ENCODE measurements at places on chromosomes 6 and 20.

GRCh38 chr20:4828830-4829513, 107.3 kb downstream of the PRND start:
- peak; percentile 89 for DNase-seq

DNA sequence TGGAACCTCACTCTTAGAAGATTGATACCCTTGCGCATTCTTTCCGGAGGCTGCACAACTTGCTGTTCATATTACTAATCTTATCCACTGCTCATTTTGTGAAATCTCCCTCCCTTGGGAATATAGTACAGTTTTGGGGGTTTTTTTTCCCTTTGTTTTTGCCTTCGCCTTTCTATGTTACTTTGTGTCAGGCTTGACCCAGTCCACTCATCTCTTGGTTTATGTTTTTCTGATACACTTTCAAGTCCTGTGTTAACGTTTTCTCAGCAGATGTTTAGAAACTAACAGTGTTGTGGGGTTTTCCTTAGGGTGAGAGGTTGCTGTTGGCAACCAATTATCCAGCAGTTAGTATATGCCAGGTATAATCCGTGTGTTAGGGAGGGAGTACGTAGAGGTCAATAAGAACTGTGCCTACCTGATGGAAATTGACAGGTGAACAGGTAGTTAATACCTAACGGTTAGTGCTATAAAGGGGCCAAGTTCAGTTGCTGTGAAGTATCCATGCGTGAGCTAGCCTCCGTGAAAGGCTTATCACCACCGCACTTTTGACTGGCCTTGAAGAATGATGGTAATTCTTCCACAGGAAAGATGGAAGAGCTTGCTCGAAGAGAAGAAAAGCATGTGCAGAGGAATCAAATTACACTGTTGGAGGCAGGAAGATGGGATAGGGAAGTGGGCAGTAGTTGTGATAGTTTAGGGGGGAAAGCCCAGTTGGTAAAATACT, 1.4 kb downstream of the NFYA start:
- peak; percentile 52 for DNase-seq

DNA sequence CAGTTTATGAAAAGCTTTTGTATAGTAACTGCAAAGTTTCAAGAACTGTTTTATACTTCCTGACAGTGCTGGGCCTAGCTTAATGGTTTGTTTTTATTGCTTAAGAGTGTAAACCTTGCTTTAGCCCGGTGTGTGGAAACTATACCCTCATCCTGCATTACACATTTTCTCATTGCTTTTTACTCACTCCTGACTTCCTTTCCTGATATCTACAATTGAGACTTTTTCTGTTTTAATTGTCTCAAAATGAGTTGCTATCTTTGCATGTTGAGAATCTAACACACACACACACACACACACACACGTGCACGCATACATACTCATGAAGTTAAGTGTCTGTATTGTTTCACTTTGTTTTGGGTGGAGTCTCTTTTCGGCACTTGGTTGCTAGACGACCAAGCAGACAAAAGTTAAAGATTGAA, 16.7 kb downstream of the BMP2 start:
- peak; percentile 57 for DNase-seq

DNA sequence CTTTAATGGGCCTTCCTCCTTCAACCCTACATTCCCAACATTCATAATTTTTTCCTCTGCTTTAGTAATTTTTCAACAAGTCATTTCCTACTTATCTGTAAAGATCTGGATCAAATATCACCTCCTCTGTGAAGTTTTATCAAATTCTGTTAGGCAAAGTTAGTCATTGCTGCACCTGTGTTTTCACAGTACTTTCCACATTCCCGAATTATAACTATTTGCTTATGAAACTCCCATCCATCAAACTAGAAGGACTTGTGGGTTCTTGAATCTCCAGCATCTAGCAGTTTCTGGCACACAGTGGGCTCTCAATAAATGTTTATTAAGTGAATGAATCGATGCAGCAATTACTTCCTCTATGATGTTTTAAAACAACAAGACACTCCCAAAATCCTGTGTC, 257.6 kb downstream of the HDGFL1 start:
- DNase-seq = no peak

DNA sequence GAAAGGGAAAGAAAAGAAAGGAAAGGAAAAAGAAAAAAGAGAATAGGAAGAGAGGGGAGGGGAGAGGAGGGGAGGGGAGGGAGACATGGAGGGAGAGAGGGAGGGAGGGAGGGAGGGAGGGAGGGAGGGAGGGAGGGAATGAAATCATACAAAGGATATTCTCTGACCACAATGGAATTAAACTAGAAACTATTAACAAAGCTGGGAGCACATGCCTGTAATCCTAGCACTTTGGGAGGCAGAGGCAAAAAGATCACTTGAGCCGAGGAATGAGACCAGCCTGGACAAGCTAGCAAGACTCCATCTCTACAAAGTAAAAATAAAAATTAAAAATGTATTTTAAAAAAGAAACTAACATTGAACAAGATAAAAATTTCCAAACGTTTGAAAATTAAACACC, 62.8 kb downstream of the ILRUN start:
- no peak for DNase-seq

GRCh38 chr6:126198631-126199030, 141.3 kb upstream of the CENPW start:
- no peak for DNase-seq

DNA sequence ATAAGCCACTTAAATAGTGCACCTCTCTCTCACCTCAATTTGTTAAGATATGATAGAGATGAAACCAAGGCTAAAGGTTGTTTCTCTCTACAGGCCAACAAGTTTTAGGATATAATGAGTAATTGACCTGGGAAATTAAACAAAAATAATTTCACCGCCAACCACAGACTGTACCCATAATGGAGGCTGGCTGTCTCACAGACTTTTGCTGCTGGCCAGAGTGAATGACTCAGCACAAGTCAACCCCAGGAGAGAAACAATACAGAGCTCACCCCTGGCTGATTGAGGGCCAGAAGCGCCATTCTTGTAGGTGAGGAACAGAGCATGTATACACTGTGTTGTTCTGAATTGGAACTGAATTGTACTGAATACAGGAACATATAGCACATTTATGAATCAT, 99.9 kb downstream of the CAP2 start:
- DNase-seq = peak; percentile 9

- DNase-seq = no peak
Observed at GRCh38 chr6:116438590-116439448, 22.4 kb upstream of the CALHM6 start.

DNA sequence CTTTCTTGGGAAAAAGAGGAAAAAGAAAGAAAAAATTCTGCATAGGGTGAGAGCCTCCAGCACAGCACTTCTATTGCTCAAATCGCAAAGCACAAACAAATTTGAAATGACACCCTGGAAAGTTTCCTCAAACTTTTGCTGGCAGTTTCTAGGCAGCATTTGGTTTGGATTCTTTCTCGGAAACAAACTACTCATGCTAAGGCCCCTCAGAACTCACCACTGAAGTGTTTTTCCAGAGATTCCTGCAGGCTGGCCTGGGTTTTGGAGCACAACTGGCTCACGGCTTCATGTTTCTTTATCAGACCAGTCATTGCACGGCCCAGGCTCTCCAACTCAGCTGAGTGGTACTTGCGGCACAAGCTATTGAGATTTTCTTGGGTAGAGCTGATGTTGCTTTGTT, 237.8 kb downstream of the SYNE1 start:
- no peak for DNase-seq

GRCh38 chr20:49893242-49894072, 21.9 kb downstream of the SPATA2 start:
- peak; percentile 78 for DNase-seq

GRCh38 chr20:64160526-64161355, 3.5 kb upstream of the MYT1 start:
- DNase-seq = no peak

GRCh38 chr6:43799551-43800297, 29.7 kb downstream of the VEGFA start:
- DNase-seq = peak; percentile 85

- no peak for DNase-seq
Observed at GRCh38 chr6:157188213-157188612, 135.1 kb downstream of the TMEM242 start.

DNA sequence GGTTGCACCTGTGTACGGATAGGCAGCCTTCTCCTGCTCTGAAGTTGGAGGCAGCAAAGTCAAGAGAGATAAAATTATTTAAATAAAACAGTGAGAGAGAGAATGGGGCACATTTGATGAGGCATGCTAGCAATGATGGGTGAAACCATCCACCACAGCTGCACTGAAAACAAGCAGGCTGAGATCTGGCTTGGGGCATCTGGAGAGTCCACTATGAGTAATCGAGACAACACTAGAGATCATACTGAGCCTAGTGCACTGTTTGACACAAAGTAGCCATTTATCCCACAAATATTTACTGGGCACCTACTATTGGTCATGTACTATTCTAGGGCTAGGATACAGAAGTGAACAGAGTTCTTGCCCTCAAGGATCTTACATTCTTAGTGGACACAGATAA, 66.4 kb downstream of the DZANK1 start:
- DNase-seq = no peak

DNA sequence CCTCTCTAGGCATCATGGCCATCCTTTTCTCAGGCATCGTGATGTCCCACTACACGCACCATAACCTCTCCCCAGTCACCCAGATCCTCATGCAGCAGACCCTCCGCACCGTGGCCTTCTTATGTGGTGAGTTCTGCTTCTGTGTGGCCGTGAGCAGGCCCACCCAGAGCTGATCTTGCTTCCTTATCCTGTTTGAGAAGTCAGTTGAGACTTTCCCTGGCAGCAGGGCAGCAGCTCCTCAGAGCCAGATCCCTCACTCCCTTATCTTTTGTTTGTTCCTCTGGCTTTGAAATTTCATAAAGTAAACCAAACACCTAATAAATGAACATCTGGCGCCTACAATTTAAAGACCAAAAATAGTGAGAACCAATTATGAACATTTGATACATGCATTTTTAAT, 40.6 kb downstream of the SPATA2 start:
- DNase-seq = no peak

DNA sequence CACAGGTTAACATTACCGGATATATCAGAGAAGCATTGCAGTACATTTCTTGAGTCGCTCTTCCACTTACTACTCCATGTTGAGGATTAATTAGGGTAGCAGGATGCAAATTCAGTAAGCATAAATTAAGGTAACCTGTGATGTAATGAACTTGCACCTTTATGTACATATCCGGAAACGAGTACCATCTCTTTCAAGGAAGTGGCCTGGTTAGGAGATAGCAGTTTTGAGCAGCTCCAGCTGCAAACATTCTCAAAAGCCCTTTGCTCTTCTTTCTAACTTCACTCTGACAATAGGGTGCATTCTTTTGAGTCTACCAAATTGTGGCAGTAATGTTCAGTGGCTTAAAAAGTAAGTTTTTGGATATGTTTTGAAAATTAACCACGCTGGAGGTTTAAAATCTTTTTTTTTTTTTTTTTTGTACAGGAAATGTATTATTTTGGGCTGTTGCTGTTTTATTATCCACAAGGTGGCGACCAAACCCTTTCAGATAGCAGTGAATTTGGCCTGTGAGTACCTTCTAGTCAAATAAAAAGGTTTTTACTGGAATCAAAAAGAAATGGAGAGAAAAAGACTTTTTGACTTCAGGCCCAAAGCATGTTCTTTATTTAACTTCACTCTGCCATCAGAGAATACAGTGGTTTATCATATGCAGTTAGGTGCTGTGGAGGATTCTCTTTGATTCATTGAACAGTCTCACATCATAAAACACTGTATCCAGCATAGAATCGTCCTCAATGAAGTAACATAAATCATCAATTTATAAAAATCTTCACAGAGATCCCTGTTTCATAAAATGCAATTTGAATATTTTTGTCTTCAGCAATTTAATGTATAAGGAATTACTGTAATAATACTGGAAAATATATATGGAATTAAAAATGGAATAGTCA, 8.9 kb downstream of the FAM217B start:
- DNase-seq = peak; percentile 79

GRCh38 chr6:5276581-5276980, 15.3 kb downstream of the FARS2 start:
- DNase-seq = no peak

GRCh38 chr6:144197919-144198318, 47.6 kb downstream of the STX11 start:
- no peak for DNase-seq

DNA sequence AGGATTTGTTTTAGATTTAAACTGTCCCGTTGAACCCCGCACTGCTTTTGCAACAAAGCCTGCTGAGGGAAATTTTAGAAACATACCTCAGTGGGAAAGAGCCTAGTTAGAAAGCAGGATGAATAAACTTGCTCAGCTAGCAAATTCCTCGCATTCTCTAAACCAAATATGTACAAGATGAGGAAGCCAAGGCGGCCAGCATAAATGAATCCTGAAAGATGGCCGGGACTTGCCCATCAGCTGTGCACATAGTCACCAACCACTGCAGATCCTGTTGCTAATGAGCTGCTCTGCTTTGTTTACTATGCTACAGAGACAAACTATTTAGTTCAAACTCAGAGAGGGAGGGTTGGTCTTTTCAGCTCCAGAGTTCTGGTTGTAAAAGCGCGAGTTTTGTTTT, 49.0 kb downstream of the TMEM170B start:
- no peak for DNase-seq

DNA sequence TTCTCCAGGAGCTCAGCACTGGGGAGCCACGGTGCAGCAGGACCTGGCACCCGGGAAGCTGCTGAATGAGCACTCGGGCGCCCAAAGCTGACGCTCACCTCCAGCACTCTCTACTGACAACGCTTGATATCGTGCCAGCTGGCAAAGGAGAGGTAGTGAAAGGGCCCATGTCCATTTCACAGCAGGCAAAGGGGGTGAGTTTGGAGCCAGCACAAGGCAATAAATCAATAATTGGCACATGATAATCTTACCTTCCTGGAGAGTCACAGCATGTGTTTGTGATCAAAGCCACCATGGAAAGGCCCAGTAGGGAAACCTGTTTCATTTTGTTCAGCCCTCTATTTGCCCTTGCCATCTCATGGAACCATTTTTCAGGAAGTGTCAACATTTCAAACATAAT, 23.3 kb upstream of the SMIM26 start:
- DNase-seq = no peak

- DNase-seq = no peak
Observed at GRCh38 chr6:128343706-128344105, 176.7 kb downstream of the PTPRK start.

DNA sequence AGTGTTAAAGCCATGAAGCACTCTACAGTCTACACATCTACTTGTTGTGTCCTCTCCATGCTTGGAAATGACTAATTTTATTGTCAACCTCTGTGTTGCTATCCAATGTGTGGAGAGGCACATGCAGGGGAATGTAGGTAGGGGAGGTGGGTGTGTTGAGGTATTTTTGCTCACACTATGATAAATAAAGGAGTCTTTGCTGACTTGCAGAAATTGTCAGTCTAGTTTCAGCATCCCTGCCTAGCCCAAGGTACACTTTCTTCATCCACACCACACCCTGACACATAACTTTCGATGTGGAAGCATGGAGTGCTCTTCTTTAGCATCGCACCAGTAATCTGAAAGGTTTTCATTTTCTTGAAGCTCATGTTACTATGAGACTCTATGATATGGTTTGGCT, 264.0 kb downstream of the TRDN start:
- no peak for DNase-seq

- no peak for DNase-seq
Observed at GRCh38 chr20:50408526-50409364, 101.4 kb upstream of the PTPN1 start.

- DNase-seq = no peak
Observed at GRCh38 chr6:33790379-33790778, 1.4 kb upstream of the LEMD2 start.
